Smooth muscle cell of the pulmonary artery (primary cell): ENCODE measurements at places on chromosomes 6 and 20. TPM values are rescaled to one million over a fixed set of nuclear protein-coding genes. Genes with fewer than 3 reads are reported as not detected.

Gene GTSF1L
- total RNA-seq, result not detected in 2 replicates

Gene IMPG1
- not detected in 2 replicates for total RNA-seq

Gene LHFPL5
- total RNA-seq, result not detected in 2 replicates

Gene FAM217A
- total RNA-seq, result not detected in 2 replicates

Gene LY6G6F
- total RNA-seq, result not detected in 2 replicates

Gene KCNG1
- total RNA-seq, result 3.2 and 18.6 TPM in 2 replicates

Gene CDSN
- total RNA-seq, result not detected in 2 replicates

Gene ARMC12
- total RNA-seq, result 0.26 TPM in 2 replicates

Gene PDE10A
- total RNA-seq, result 8.5 and 16.0 TPM in 2 replicates

Gene EEF1A2
- total RNA-seq, result 2.3 and 3.5 TPM in 2 replicates

Gene SLC22A16
- not detected in 2 replicates for total RNA-seq

Gene CNKSR3
- total RNA-seq, result 2.5 and 5.6 TPM in 2 replicates

Gene KCNK17
- total RNA-seq, result not detected in 2 replicates

Gene BPIFB4
- not detected in 2 replicates for total RNA-seq

Gene ELOVL5
- total RNA-seq, result 89.9 and 103 TPM in 2 replicates

Gene C6orf163
- total RNA-seq, result 1.2 and 1.7 TPM in 2 replicates

Gene HCRTR2
- not detected in 2 replicates for total RNA-seq

Gene PLEKHG1
- 0.59 and 2.4 TPM in 2 replicates for total RNA-seq

Gene VGLL2
- total RNA-seq, result not detected in 2 replicates

Gene SAPCD1
- 0.78 and 0.79 TPM in 2 replicates for total RNA-seq

Gene RPS6KA2
- total RNA-seq, result 74.3 and 110 TPM in 2 replicates

Gene CGAS
- 3.3 and 4.9 TPM in 2 replicates for total RNA-seq

Gene C20orf202
- total RNA-seq, result 0.07 TPM in 1 of 2 replicates, not detected in the other

Gene BMP6
- total RNA-seq, result 38.6 and 57.1 TPM in 2 replicates

Gene BAG2
- 16.5 and 16.6 TPM in 2 replicates for total RNA-seq

Gene SLC17A1
- total RNA-seq, result not detected in 2 replicates

Gene TTK
- total RNA-seq, result 2.5 and 7.7 TPM in 2 replicates

Gene TCF15
- not detected in 2 replicates for total RNA-seq

Gene PPP1R3G
- 3.0 TPM in 2 replicates for total RNA-seq

Gene WFDC2
- total RNA-seq, result not detected in 2 replicates

Gene IRAK1BP1
- 2.9 and 4.2 TPM in 2 replicates for total RNA-seq

Gene TNFRSF6B
- total RNA-seq, result 0.98 and 21.2 TPM in 2 replicates

Gene PRRT1
- 0.36 and 0.39 TPM in 2 replicates for total RNA-seq

Gene LTB
- total RNA-seq, result not detected in 2 replicates

Gene PRPH2
- total RNA-seq, result 0.50 and 0.91 TPM in 2 replicates

Gene LY6G5C
- total RNA-seq, result 0.26 and 0.85 TPM in 2 replicates

Gene SLC17A2
- 0.07 TPM in 1 of 2 replicates, not detected in the other for total RNA-seq

Gene SNX21
- total RNA-seq, result 57.8 and 64.4 TPM in 2 replicates

Gene RTN4IP1
- 3.8 and 4.2 TPM in 2 replicates for total RNA-seq

Gene KIAA0408
- 0.50 and 0.78 TPM in 2 replicates for total RNA-seq

Gene LZTS3
- total RNA-seq, result 7.5 and 12.6 TPM in 2 replicates

Gene PLN
- total RNA-seq, result 4.9 and 17.5 TPM in 2 replicates

Gene ZC2HC1B
- not detected in 2 replicates for total RNA-seq

Gene EGFL8
- total RNA-seq, result 1.4 and 1.5 TPM in 2 replicates

Gene GGTLC1
- not detected in 2 replicates for total RNA-seq

Gene FOXA2
- total RNA-seq, result 0.03 TPM in 1 of 2 replicates, not detected in the other

Gene SIM1
- total RNA-seq, result under 0.01 TPM in 1 of 2 replicates, not detected in the other

Gene SMIM13
- 9.2 and 12.0 TPM in 2 replicates for total RNA-seq

Gene KCNK15
- 4.8 and 15.8 TPM in 2 replicates for total RNA-seq

Gene DEFB132
- not detected in 2 replicates for total RNA-seq

Gene MCM8
- 4.4 and 5.3 TPM in 2 replicates for total RNA-seq
